ENCODE measurements at places on chromosomes 4 and X.
A peak's percentile ranks its signal among the peaks of the same experiment; 100 is the strongest.

DNA sequence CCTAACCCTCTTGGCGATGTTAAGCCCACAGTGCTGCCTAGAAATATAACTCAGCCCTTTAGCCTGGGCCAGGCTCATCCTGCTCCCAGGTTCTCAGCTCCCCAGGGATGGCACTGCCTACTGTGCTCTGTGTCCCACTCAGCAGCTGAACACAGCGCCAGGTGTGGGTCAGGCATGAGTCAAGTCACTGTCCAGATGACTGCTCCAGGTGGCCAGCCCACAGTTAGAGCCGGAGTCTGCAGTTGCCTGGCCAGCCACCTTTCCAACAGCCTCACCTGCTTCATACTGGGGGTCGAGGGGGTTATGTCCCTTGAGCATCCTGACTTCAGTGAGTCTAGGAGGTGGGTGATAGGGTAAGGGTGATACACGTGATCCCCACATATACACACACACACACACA is 48.4 kb downstream of the TBC1D14 start:
- no peak for DNase-seq

DNA sequence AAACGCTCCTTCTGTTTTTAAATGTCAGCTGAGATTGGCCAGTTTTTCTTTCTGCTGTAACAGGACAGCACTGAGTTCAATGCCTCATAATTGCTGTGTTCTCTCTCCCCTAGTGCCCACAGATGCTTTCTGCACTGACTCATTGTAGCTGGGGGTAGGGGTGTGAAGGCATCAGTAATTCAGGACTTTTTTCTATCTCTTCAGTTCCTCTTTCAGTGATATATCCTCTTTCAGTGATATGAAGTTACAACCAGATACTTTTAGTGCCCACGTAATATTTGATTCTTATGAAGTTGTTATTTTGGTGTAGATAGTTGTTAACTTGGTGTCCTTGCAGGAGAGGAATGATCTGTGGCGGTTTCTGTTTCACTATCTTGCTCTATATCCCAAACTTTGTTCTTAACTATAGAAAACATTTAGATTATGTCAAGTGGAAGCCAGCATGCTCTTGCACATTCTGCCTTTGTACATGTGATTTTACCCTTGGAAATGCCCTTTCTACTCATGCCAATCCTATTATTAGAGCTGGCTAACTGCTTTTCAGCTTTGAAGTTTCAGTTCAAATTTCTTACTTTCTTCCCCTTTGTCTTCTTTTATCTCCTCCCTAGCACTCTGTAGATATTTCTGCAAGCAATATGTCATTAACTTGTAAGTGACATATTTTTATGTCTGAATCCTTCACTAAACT is 1258.4 kb downstream of the FAM133A start:
- no peak for DNase-seq

DNA sequence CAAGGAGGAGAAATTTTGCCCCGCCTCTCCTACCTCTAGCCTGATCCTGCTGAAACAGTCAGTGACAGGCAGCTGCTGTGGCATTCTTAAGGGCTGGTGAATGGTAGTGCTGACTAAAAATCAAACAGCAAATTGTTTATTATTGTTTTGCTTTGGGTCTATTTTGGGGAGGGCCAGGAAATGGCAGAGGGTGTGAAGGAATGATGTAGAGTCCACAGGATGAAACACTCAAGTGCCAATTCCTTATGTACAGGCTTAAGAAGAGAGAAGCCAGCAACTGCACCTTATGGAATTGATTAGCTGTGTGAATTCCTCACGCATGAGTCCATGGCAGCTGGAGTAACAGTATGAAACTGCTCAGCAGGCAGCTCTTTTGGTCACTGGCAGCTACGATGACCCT is 39.7 kb downstream of the VEGFC start:
- no peak for DNase-seq

DNA sequence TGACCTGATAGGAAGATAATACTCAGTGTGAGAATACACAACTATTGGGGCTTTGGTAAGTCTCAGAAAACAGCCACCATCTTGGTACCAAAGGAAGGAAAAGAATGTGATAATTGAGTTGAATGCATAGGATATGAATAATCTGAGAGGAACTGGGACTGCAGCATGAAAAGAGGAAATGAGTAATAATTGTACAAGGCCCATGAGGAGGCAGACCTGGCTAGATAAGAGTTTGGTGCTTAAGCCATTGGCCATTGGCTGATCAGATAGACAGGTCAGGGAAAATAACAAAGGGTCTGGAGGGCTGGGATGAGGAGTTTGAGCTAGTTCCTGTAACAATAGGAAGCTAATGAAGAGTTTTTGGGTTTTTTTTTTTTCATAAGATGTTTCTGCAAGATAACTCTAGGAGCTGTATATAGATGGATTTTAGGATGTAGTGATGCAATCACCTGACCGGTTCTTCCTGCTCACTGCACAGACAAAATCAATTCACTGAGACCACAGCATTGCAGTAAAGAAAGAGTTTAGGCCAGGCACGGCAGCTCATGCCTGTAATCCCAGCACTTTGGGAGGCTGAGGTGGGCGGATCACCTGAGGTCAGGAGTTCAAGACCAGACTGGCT is 5.3 kb upstream of the TRMT2B start:
- peak; percentile 3 for DNase-seq

- DNase-seq = no peak
Observed at GRCh38 chr4:11480683-11481082, 52.0 kb upstream of the HS3ST1 start.

DNA sequence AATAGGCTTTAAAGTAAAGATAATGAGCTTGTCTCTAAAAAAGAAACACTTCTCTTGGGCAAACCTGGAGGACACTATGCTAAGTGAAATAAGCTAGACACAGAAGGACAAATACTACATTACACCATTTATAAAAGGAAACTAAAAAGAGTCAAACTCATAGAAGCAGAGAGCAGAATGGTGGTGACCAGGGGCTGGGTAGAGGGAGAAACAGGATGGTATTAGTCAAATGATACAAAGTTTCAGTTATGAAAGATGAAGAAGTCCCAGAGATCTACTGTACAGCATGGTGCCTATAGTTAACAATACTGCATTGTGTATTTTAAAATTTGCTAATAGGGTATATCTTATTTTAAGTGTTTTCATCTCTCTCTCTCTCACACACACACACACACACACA is 28.5 kb downstream of the ACSL4 start:
- no peak for DNase-seq

DNA sequence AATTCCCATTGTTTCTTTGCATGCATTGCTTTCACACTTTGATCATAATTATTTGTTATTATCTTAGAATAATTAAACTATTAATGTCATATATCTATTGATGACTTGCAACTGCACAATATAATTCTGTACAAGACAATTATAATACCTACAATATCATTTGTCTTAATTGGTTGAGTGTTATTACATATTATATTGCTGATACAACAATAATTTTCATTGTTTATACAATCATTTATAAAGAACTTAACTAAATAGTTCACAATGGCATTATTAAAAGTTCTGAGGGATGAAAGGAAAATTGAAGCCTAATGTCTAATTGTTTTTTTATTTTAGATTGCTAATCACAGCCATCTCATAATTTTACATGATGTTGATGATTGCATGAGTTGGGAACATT is 227.6 kb downstream of the GALNTL6 start:
- no peak for DNase-seq

GRCh38 chr4:151673908-151674520 is 86.8 kb downstream of the GATB start:
- DNase-seq = no peak

DNA sequence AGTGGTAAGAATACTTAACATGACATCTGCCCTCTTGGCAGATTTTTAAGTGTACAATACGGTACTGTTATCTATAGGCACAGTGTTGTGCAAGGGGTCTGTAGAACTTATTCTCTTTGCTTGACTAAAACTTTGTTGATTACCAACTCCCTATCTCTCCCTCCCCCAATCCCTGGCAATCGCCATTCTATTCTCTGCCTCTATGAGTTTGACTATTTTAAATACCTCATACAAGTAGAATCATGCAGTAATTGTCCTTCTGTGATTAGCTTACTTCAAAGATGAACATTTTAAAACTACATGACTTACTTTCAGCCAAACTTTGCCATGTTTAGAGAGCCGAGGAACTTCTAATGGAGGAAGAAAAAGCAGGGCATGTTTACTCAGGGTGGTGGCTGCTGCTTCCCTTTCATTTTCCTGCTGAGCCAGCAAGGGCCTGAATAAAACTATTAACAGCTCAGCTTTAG is 62.4 kb downstream of the APOO start:
- no peak for DNase-seq

GRCh38 chr4:181524499-181524898 is 718.7 kb upstream of the TENM3 start:
- DNase-seq = no peak

DNA sequence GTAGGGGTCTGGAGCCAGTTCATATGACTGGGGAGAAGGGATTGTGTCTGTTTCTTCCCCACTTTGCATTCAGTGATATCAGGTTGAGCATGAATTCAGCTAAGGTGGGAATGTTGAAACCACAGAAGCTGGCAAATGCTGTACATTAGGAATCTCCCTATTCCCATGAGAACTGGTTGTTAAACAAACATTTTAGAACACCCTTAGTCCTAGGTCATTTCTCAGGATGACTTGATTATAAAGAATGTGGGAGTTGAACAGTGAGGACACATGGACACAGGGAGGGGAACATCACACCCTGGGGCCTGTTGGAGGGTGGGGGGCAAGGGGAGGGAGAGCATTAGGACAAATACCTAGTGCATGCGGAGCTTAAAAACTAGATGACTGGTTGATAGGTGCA is 62.6 kb upstream of the LIMCH1 start:
- DNase-seq = no peak

DNA sequence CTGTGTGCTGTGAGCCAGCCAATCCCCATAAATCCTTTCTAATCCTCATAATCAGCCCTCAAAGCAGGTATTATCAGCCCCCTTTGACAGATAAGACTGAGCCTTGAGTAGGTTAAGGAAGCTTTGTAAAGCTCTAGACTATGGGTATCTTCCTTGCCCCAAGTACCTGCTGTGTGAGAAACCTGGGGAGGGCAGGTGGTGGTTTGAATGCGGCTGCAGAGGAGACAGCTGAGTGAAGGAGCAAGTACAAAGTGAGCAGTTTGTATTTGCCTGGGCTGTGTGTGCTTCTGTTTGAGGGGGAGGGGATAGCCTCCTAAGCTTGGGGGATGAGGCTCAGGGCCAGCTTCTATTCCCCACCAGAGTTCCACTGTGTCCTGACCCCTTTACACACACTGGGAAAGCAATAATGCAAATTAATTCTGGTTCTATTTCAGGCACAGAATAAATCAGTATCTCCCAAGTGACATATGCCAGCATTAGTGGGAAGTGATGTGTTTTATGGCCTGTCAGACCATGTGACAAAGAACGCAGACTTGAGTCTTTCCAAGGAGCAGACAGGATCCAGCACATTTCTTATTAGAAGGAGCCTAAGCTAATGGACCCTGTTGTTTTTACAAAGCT is 63.5 kb downstream of the EVC start:
- no peak for DNase-seq

DNA sequence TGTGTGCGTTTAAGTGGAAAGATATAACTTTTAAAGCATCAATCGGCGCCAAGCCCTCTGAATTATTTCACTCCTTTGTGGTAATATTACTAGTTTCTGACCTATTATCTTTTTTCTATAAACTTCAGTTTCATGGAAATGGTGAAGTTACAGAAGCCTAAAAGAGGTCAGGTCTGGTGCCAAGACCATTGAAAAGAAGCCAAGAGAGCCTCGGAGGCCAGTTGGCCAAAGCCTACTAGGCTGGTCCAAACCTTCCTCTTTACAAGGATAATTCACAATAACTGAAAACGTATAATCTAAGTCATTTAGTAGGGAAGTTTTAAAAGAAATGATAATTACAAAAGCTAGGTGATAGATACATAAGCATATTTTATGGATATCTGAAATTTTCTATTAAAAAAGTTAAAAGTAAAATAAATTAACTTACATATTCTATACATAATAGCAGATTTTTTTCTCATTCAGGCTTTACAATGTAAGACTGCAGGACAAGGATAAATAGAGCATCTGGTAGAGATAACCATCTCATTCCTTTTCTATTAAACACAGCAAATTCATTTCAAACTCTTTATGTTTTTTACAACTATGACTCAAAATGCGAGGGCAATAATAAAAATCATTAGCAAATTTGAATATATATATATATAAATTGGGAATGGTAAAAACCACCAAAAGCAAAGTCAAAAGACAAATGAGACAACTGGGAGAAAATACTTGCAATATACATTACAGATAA is 49.2 kb downstream of the WDFY3 start:
- no peak for DNase-seq

GRCh38 chr4:141587897-141588296 is 48.5 kb upstream of the IL15 start:
- DNase-seq = no peak

DNA sequence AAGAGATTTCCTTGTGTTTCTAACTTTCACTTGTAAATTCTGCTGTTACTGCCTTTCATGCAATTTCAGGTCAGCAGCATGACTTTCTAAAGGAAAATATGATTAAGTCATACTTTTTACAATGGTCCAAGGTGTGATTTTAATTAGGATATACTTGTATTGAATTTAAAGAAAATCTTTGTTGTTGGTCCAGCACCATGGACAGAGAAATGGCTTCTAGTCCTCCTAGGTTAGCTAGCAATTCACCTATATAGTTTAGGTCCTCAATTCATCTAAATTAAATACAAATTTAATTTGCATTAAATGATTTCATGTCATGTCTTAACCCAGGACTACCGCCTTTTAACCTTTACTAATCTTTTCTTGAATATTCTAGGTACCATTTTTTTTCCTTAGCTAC is 304.9 kb upstream of the RPS6KA3 start:
- no peak for DNase-seq

Measured in GM18507 (cell line).